ENCODE measurements at places on chromosomes 5 and 9.

DNA sequence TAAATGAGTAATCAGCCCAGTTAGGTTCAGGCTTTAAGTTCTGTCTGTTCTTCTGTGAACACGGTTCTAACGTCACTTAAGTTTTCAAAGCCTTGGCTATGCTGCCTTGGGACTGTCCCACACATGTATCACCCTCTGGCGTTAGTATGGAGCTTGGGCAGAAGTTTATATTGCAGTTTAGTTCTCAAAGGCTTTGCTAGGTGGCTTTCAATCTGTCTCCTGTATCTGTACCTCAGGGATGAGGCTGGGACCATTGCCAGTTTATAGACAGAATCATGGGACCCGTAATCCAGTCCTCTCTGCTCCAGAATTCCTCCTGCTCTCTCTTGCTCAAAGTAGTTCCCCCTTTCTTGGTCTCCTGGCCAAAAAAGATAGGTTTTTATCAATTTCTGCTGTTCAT, 12.1 kb downstream of the C9orf40 start:
- DNase-seq = no peak

GRCh38 chr5:76789991-76790581, 28.7 kb upstream of the F2RL1 start:
- peak; percentile 28 for DNase-seq

DNA sequence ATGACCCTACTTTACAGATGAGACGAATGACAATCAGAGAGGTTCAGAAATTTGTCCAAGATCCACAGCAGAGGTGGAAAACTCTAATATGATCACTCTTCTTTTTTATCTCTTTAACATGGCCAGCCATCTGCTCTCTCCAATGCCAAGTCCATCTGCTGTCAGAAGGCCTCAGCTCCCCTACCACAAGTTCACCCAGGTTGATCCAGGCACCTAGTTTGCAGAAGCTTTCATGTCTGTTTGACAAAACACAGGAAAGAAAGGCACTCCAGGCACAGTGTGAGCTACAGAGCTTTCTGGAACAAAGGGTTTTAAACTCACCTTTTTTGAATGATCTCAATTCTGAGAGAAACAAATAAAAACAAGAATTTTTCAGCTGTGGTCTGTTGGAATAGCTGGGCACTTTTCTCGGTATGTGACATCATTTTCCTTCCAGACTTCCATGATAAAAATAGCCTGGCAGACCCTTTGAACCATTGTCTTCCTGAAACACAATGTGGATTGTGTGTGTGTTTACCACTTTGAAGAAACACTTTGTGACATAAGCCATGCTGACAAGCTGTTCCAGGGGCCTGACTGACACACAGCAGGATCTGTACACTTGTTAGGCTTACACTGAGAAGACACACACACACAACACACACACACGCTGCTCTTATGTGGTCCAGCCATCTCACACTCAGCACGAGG, 214.3 kb downstream of the AGTPBP1 start:
- no peak for DNase-seq

DNA sequence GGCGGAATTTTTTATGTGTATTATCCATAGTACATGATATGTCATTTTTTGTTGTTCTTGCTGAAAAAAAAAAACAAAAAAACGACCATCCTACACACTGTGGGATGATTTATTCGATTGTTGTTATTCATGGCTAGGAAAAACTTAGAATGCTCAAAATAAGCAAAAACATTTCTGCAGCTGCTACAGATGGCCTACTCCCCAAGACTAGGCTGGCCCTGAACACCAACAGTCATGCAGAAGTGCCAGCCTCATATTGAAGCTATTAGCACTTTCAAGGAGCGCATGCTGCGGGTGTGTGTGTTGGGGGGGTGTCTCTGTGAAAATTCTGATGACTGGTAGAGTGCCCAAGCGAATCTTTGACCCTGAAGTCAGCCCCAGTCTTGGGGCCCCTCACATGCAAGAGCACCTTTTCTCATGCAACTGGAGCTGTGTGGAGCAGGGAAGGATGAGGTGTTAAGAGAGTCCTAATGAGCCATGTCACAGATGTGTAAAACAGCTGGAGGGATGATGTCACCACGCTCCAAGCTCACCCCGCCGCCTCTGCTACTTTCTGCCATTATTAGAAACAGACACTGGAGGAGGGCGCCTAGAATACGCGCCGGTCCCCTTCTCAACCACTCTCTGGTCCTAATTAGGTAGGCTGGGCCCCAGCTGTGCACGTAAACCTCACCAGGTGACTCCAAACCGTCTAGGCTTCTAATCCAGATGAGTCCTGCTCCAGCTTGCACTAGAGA, 61.0 kb upstream of the SMIM23 start:
- DNase-seq = peak; percentile 18

GRCh38 chr9:272251-273213, 57.9 kb downstream of the DOCK8 start:
- no peak for DNase-seq

- DNase-seq = no peak
Measured at GRCh38 chr5:6585939-6586646, 46.8 kb downstream of the NSUN2 start.

GRCh38 chr9:77125665-77126064, 51.7 kb upstream of the VPS13A start:
- peak; percentile 22 for DNase-seq

GRCh38 chr5:173973616-173973969, 15.4 kb upstream of the C5orf47 start:
- DNase-seq = peak; percentile 59

DNA sequence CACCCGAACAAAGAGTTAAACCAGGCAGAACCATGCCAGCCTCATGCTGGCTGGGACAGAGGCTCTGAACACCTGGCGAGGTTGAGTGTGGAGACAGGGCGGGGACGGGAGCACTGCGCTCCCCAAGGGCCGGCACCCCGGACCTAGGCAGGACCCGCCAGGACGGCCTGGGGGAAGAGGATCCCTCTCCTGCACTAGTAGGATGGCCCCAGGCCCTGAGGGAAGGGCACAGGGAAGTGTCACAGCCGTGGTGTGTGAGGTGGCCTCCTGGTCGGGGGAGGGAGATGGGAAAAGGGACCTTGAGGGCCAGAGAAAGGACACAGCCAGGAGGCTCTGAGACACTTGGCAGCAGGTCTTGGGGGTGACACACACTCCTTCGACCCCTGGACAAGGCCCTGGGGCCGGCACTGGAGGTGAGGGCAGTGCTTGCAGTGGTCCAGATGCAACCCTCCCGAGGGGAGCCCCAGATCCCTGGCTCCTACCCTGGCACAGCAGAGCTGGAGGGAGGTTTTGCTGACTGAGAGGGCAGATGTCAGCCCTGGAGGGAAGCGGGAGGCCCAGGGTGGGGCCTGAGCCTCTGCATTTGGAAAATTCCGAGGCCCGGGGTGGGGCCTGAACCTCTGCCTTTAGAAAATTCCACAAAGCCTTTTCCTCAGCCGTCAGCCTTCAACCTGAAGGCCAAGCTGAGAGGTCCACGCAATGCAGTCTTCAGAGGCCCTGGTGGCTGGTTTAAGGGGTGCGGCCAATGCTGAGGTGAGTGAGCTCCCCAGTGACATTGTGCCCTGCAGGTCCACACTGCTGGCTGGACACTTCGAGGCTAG, 24.8 kb upstream of the TERT start:
- DNase-seq = no peak

GRCh38 chr9:126482361-126483044, 131.2 kb upstream of the LMX1B start:
- peak; percentile 89 for DNase-seq

Data from mesendoderm (in vitro differentiated cells).